ENCODE measurements at places on chromosomes 3 and 15.

GRCh38 chr3:13863382-13863952 lies 16.4 kb downstream of the WNT7A start:
- H3K4me3 ChIP-seq, result no peak overlapping the region
- H3K36me3 ChIP-seq, result no peaks in the 10 kb centered on the region

GRCh38 chr3:138367911-138368310 lies 19.5 kb downstream of the MRAS start:
- H3K27me3 ChIP-seq, result no peaks in the 10 kb centered on the region
- no peaks in the 10 kb centered on the region for H3K4me1 ChIP-seq
- no peak for DNase-seq
- no peaks in the 10 kb centered on the region for H3K36me3 ChIP-seq

GRCh38 chr3:41424543-41425300 lies 225.4 kb downstream of the CTNNB1 start:
- H3K4me1 ChIP-seq, result peaks cover 5% of the 10 kb centered on the region
- no peaks in the 10 kb centered on the region for H3K27me3 ChIP-seq
- DNase-seq, result no peak
- no peak overlapping the region for H3K27ac ChIP-seq

GRCh38 chr3:192422321-192422996 lies 304.9 kb downstream of the FGF12 start:
- H3K4me3 ChIP-seq, result no peak overlapping the region
- no peaks in the 10 kb centered on the region for H3K36me3 ChIP-seq
- H3K27ac ChIP-seq, result no peak overlapping the region

- DNase-seq, result no peak
- no peaks in the 10 kb centered on the region for H3K36me3 ChIP-seq
- no peak overlapping the region for H3K27ac ChIP-seq
- H3K27me3 ChIP-seq, result no peaks in the 10 kb centered on the region
These were observed 21.5 kb downstream of the AGTR1 start for GRCh38 chr3:148718982-148719862.
